CD8-positive, alpha-beta memory T cell (primary cell): ENCODE measurements at places on chromosomes 7 and 10. TPM values are rescaled to one million over a fixed set of nuclear protein-coding genes. Genes with fewer than 3 reads are reported as not detected.

PPIA gene
- 3,448 TPM for total RNA-seq

PAX4 gene
- total RNA-seq: not detected

HOXA11 gene
- total RNA-seq: not detected

COL28A1 gene
- total RNA-seq: not detected

EEF1AKMT2 gene
- total RNA-seq: 18.6 TPM

CDC14C gene
- not detected for total RNA-seq

GTF2IRD2 gene
- total RNA-seq: 6.1 TPM

CPA2 gene
- not detected for total RNA-seq

ANXA8 gene
- not detected for total RNA-seq

PAPSS2 gene
- 0.18 TPM for total RNA-seq

CLCN1 gene
- 0.11 TPM for total RNA-seq

CYP26C1 gene
- total RNA-seq: not detected

KCP gene
- 1.1 TPM for total RNA-seq

SPDYE16 gene
- 0.20 TPM for total RNA-seq

UMAD1 gene
- total RNA-seq: 14.8 TPM

LRRN3 gene
- total RNA-seq: 101 TPM

ZPBP gene
- not detected for total RNA-seq

ENKUR gene
- not detected for total RNA-seq

CFTR gene
- not detected for total RNA-seq

PNLIPRP1 gene
- total RNA-seq: not detected

AQP1 gene
- total RNA-seq: 0.15 TPM

CNNM2 gene
- total RNA-seq: 6.1 TPM

CCL24 gene
- not detected for total RNA-seq

EPHA1 gene
- total RNA-seq: 2.8 TPM

HELLS gene
- 146 TPM for total RNA-seq

GFRA1 gene
- not detected for total RNA-seq

PLXNA4 gene
- total RNA-seq: not detected

KCNIP2 gene
- total RNA-seq: 0.96 TPM

SLC39A12 gene
- total RNA-seq: not detected

SYNPO2L gene
- total RNA-seq: not detected

ANKRD22 gene
- total RNA-seq: not detected

ARHGAP12 gene
- 5.1 TPM for total RNA-seq

MYOZ1 gene
- total RNA-seq: not detected

NUDT13 gene
- 1.7 TPM for total RNA-seq

UNCX gene
- not detected for total RNA-seq

PIK3CG gene
- total RNA-seq: 25.3 TPM

NOLC1 gene
- total RNA-seq: 330 TPM
